Ascending aorta (tissue), 2 donors: ENCODE measurements at places on chromosomes 7 and 10. TPM values are rescaled to one million over a fixed set of nuclear protein-coding genes. Genes with fewer than 3 reads are reported as not detected.

DNA sequence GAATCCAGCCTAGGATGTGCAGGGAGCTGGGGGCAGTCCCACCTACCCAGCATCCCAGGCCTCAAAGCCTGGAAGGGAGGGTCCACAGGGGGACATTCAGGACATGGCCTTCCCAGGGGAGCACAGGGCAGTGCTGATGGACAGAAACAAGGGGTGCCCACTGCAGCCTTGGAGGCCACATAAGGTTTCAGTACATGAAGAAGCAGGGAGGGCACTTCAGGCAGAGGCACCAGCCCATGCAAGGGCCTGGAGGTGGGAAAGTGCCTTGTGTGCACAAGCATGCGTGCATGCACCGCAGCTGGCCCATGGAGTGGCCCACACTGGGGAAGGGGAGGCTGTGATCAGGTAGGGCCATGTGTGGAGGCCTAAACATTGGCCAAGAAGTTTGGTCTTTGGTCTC lies 9.1 kb downstream of the C10orf105 start:
- H3K36me3 ChIP-seq, result no peaks in the 10 kb centered on the region
- no peak for DNase-seq
- H3K27me3 ChIP-seq, result no peaks in the 10 kb centered on the region
- H3K27ac ChIP-seq, result no peak overlapping the region
- no peak overlapping the region for H3K4me3 ChIP-seq

DNA sequence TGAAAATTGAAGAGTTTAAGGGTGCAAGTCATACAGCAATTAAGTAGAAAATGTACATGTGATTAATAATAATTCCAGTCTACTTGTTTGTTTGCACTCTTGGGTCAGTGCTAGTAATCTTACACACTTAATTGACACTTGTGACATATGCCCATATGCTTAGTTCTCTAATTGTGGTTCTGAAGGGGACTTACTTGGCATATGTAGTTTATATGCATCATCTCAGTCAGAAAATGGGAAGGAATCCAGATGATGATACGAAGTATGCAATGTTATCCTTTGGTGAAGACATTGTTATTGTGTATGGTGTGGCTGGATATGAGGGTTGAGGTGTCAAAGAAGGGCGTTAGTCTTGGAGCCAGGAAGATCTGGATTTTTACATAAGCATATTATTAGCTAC lies 193.5 kb upstream of the HDAC9 start:
- H3K4me3 ChIP-seq, result no peak overlapping the region
- peaks cover 5% of the 10 kb centered on the region for H3K4me1 ChIP-seq
- DNase-seq, result no peak
- H3K27me3 ChIP-seq, result no peaks in the 10 kb centered on the region
- no peak overlapping the region for H3K27ac ChIP-seq

Gene VWDE
- total RNA-seq, result not detected

GRCh38 chr7:30866939-30867338 lies 44.7 kb upstream of the AQP1 start:
- H3K4me3 ChIP-seq, result no peak overlapping the region
- H3K27me3 ChIP-seq, result no peaks in the 10 kb centered on the region
- H3K36me3 ChIP-seq, result peaks cover 8% of the 10 kb centered on the region
- DNase-seq, result no peak
- H3K27ac ChIP-seq, result no peak overlapping the region
- peaks cover 30% of the 10 kb centered on the region for H3K4me1 ChIP-seq

Gene PNLIP
- total RNA-seq, result not detected

DNA sequence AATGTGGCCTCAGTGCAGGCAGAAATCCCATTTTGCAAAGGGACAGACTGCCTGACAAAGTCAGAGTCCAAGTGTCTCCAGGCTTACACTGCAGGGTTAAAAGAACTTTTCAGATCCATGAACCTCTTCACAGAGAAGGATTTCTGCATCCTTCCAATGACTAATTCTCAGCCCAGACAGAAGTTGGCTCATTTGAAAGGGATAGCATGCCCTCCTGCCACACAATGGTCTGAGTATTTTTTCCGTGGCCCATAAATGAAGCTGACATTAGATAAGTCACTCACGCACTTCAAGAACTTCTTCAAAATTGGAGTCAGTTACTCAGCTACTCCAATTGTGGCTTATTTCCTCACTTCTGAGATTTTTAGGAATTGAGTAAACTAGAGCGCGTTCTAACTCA lies 170.2 kb downstream of the PLXNA4 start:
- no peaks in the 10 kb centered on the region for H3K27me3 ChIP-seq
- no peaks in the 10 kb centered on the region for H3K36me3 ChIP-seq
- no peak for DNase-seq

Gene DNMBP
- 15.9 TPM for total RNA-seq

DNA sequence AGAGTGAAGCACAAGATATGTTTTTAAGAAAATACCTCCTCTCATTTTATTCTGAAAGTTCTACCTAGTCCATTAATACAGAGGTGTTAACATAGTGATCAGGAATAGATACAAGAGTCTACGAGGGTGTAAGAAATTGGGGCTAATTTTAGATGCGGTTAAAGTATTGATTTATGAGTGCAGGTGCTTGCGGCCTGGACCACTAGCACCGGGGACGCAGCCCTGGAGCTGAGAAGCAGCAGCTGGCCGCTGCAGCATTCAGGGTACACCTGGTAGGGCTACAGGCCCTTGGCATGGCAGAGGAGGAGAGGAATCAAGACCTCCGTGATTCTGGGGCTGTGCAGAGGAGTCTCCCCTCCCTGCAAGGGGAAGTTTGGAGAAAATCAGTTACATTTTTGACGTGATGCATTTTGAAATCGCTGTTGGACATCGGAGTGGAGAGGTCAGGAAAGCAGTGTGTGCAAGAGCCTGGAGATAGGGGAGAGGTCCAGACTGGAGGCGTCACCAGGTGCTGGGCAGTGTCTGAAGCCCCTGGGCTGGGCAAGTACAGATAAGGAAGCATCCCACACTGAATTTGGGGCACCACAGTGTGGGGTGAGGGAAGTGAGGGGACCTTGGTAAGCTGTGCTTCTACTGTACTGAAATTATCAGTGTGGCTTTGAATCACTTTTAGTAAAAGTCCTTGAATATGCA lies 112.3 kb downstream of the VWC2 start:
- no peak overlapping the region for H3K4me3 ChIP-seq
- no peaks in the 10 kb centered on the region for H3K36me3 ChIP-seq
- no peak overlapping the region for H3K27ac ChIP-seq
- DNase-seq, result no peak

GRCh38 chr10:24324651-24325050 lies 115.7 kb downstream of the KIAA1217 start:
- H3K4me3 ChIP-seq, result no peak overlapping the region
- H3K4me1 ChIP-seq, result no peaks in the 10 kb centered on the region
- no peak for DNase-seq
- H3K36me3 ChIP-seq, result no peaks in the 10 kb centered on the region
- no peak overlapping the region for H3K27ac ChIP-seq

- H3K27ac ChIP-seq, result peak overlapping the region; percentile 67
- H3K4me1 ChIP-seq, result peaks cover 7% of the 10 kb centered on the region
- no peaks in the 10 kb centered on the region for H3K27me3 ChIP-seq
- no peaks in the 10 kb centered on the region for H3K36me3 ChIP-seq
Measured at GRCh38 chr10:51014680-51015389, 59.5 kb upstream of the PRKG1 start.

Gene GIMAP5
- 89.3 TPM for total RNA-seq

GRCh38 chr10:26335574-26336093 lies 102.5 kb upstream of the APBB1IP start:
- no peaks in the 10 kb centered on the region for H3K4me1 ChIP-seq
- H3K27me3 ChIP-seq, result no peaks in the 10 kb centered on the region
- H3K4me3 ChIP-seq, result peak overlapping the region; percentile 35
- no peaks in the 10 kb centered on the region for H3K36me3 ChIP-seq
- no peak overlapping the region for H3K27ac ChIP-seq

Gene PHKG1
- total RNA-seq, result 1.1 TPM

GRCh38 chr10:13193637-13194036 lies 32.3 kb downstream of the MCM10 start:
- DNase-seq, result no peak
- no peaks in the 10 kb centered on the region for H3K27me3 ChIP-seq
- H3K4me1 ChIP-seq, result no peaks in the 10 kb centered on the region

DNA sequence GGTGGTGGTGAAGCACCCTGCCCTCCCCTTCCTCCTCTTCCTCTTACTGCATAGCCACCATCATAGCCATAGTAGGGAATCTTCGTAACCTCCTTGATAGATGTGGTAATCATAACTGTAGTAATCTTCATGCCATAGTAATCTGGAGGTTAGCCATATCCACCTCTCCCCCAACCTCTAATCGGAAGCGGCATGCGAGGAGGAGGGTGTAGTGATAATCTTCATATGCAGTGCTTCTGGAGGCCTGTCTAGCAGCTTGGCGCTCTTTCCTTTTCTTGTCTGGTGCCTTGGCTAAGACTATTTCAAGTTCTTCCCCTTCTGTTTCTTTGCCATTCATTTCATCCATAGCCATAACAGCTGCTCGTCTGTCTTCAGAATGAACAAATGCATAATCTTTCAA lies 90.9 kb downstream of the MLLT10 start:
- H3K27me3 ChIP-seq, result no peaks in the 10 kb centered on the region
- DNase-seq, result no peak
- H3K27ac ChIP-seq, result no peak overlapping the region
- no peak overlapping the region for H3K4me3 ChIP-seq
- H3K36me3 ChIP-seq, result peaks cover 7% of the 10 kb centered on the region

- no peaks in the 10 kb centered on the region for H3K27me3 ChIP-seq
- no peak overlapping the region for H3K4me3 ChIP-seq
- no peak overlapping the region for H3K27ac ChIP-seq
- no peaks in the 10 kb centered on the region for H3K36me3 ChIP-seq
Measured at GRCh38 chr7:108257954-108258353, 127.8 kb upstream of the LAMB4 start.

- H3K36me3 ChIP-seq, result no peaks in the 10 kb centered on the region
- no peak for DNase-seq
- H3K27me3 ChIP-seq, result no peaks in the 10 kb centered on the region
- H3K4me1 ChIP-seq, result no peaks in the 10 kb centered on the region
Measured at GRCh38 chr7:87027900-87028299, 31.6 kb downstream of the ELAPOR2 start.

Gene NPFFR1
- total RNA-seq, result not detected

Gene RELN
- 0.11 TPM for total RNA-seq

GRCh38 chr7:70439651-70440050 lies 692.3 kb upstream of the GALNT17 start:
- no peak for DNase-seq
- no peak overlapping the region for H3K27ac ChIP-seq
- no peak overlapping the region for H3K4me3 ChIP-seq
- no peaks in the 10 kb centered on the region for H3K27me3 ChIP-seq
- no peaks in the 10 kb centered on the region for H3K36me3 ChIP-seq
- no peaks in the 10 kb centered on the region for H3K4me1 ChIP-seq

DNA sequence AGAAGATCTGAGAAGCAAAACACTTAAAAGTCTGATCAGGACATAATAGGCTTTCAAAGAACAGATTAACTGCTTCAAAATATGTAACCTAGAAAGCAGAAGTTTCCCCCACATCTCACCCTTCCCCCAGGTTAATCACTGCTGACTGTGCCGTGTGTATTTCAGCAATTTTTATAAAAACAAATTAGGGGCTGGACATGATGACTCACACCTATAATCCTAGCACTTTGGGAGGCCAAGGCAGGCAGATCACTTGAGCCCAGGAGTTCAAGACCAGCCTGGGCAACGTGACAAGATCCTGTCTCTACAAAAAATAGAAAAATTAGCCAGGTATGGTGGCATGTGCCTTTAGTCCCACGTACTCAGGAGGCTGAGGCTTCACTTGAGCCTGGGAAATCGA lies 67.6 kb upstream of the GATA3 start:
- H3K27me3 ChIP-seq, result no peaks in the 10 kb centered on the region
- no peak for DNase-seq
- no peaks in the 10 kb centered on the region for H3K36me3 ChIP-seq
- no peaks in the 10 kb centered on the region for H3K4me1 ChIP-seq
- no peak overlapping the region for H3K27ac ChIP-seq
- H3K4me3 ChIP-seq, result no peak overlapping the region

DNA sequence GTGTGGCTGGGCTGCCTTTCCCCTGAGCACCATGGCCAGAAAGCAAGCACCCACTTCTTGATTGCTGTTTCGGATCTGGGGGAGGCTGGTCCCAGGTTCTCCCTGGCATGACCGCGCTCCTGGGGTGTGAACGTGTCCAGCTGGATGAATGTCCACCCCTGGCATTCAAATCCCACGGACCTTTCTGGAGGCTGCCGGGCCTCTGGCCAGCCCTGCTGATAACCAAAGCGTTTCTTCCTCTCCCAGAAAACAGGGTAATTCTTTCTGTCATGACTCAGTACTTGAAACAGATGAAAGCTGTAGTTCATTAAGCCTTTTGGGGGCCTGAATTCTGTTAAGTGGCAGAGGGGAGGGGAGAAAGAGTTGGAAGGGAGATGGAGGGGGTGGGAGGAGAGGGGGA lies 73.1 kb upstream of the SAMD8 start:
- peaks cover 5% of the 10 kb centered on the region for H3K4me1 ChIP-seq
- no peaks in the 10 kb centered on the region for H3K27me3 ChIP-seq
- H3K4me3 ChIP-seq, result no peak overlapping the region

GRCh38 chr7:130458257-130458656 lies 17.4 kb upstream of the CEP41 start:
- H3K4me1 ChIP-seq, result no peaks in the 10 kb centered on the region
- no peaks in the 10 kb centered on the region for H3K36me3 ChIP-seq
- no peak for DNase-seq
- no peak overlapping the region for H3K4me3 ChIP-seq

Gene MINDY4
- total RNA-seq, result 6.0 TPM

Gene EFCAB10
- not detected for total RNA-seq

DNA sequence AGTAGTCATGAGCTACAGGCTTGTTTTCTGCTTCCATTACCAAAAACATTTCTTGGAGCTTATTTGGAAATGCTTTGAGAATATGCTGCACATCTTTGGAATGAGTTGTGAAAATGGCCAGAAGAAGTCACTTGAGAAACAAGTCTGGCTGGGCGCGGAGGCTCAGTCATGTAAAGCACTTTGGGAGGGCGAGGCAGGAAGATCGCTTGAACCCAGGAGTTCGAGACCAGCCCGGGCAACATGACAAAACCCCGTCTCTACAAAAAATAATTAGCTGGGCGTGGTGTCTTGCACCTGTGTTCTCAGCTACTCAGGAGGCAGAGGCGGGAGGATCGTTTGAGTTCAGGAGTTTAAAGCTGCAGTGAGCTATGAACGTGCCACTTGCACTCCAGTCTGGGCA lies 882 bp upstream of the CHCHD1 start:
- peaks cover 11% of the 10 kb centered on the region for H3K4me1 ChIP-seq
- peaks cover 6% of the 10 kb centered on the region for H3K36me3 ChIP-seq
- H3K4me3 ChIP-seq, result peak overlapping the region; percentile 92
- DNase-seq, result no peak
- H3K27me3 ChIP-seq, result no peaks in the 10 kb centered on the region

- H3K4me3 ChIP-seq, result no peak overlapping the region
- no peaks in the 10 kb centered on the region for H3K4me1 ChIP-seq
- peaks cover 15% of the 10 kb centered on the region for H3K36me3 ChIP-seq
- no peak for DNase-seq
- no peak overlapping the region for H3K27ac ChIP-seq
- no peaks in the 10 kb centered on the region for H3K27me3 ChIP-seq
Measured at GRCh38 chr10:101675115-101675514, 19.9 kb downstream of the FBXW4 start.

- no peak for DNase-seq
- H3K36me3 ChIP-seq, result no peaks in the 10 kb centered on the region
- no peak overlapping the region for H3K27ac ChIP-seq
- H3K27me3 ChIP-seq, result no peaks in the 10 kb centered on the region
- H3K4me1 ChIP-seq, result no peaks in the 10 kb centered on the region
Measured at GRCh38 chr7:20404320-20404719, 73.6 kb downstream of the ITGB8 start.

- H3K4me3 ChIP-seq, result no peak overlapping the region
- no peaks in the 10 kb centered on the region for H3K36me3 ChIP-seq
- no peak for DNase-seq
Measured at GRCh38 chr10:131025333-131025732, 286.2 kb downstream of the TCERG1L start.

- H3K27me3 ChIP-seq, result no peaks in the 10 kb centered on the region
- H3K4me3 ChIP-seq, result no peak overlapping the region
- DNase-seq, result no peak
- H3K4me1 ChIP-seq, result no peaks in the 10 kb centered on the region
- H3K36me3 ChIP-seq, result no peaks in the 10 kb centered on the region
Measured at GRCh38 chr10:46050941-46051623, 5.0 kb upstream of the MSMB start.

Gene HABP2
- total RNA-seq, result not detected
